ENCODE measurements at places on chromosomes 16 and 17. TPM values are rescaled to one million over a fixed set of nuclear protein-coding genes. Genes with fewer than 3 reads are reported as not detected.

Gene CYGB
- total RNA-seq: 1.4 TPM

Gene DPEP1
- 1.0 TPM for total RNA-seq

Gene ELMO3
- 1.9 TPM for total RNA-seq

Gene CTRB2
- total RNA-seq: not detected

Gene C17orf50
- not detected for total RNA-seq

Gene PRSS36
- total RNA-seq: 1.1 TPM
